ENCODE measurements at places on chromosomes 2 and 18. TPM values are rescaled to one million over a fixed set of nuclear protein-coding genes. Genes with fewer than 3 reads are reported as not detected.

The CYB5A gene
- total RNA-seq: 4.4 TPM

The HES6 gene
- 1.5 TPM for total RNA-seq

The TRPM8 gene
- total RNA-seq: not detected

The INHA gene
- not detected for total RNA-seq

The KIAA2012 gene
- not detected for total RNA-seq

The C1QL2 gene
- total RNA-seq: not detected

The CDC42EP3 gene
- total RNA-seq: 27.4 TPM

The ANKRD62 gene
- not detected for total RNA-seq

The CNTNAP5 gene
- total RNA-seq: not detected

The FZD7 gene
- 0.73 TPM for total RNA-seq

The IL1A gene
- not detected for total RNA-seq

The CREG2 gene
- total RNA-seq: not detected

The FAM228B gene
- 17.6 TPM for total RNA-seq

The TANC1 gene
- 0.24 TPM for total RNA-seq

The GRB14 gene
- total RNA-seq: not detected

The OSBPL1A gene
- total RNA-seq: 1.6 TPM

The C2orf66 gene
- total RNA-seq: not detected

The PTPRN gene
- 0.46 TPM for total RNA-seq

The DYNAP gene
- total RNA-seq: not detected

The GRP gene
- not detected for total RNA-seq

The UGT1A6 gene
- total RNA-seq: not detected

The PRSS56 gene
- not detected for total RNA-seq

The MARCO gene
- not detected for total RNA-seq

The POTEI gene
- total RNA-seq: not detected

The LDLRAD4 gene
- total RNA-seq: 31.0 TPM

The TUBA4B gene
- total RNA-seq: not detected

The DNAJC5G gene
- total RNA-seq: not detected

The OR6B2 gene
- not detected for total RNA-seq

The GNLY gene
- 90.8 TPM for total RNA-seq

The ARHGAP15 gene
- total RNA-seq: 115 TPM

The AGXT gene
- not detected for total RNA-seq

The IL18R1 gene
- total RNA-seq: 7.7 TPM

The CCDC68 gene
- not detected for total RNA-seq

The DPP4 gene
- 13.5 TPM for total RNA-seq

The IL1R1 gene
- 0.08 TPM for total RNA-seq

The KLHL41 gene
- total RNA-seq: not detected

The CCBE1 gene
- not detected for total RNA-seq

The CGREF1 gene
- not detected for total RNA-seq

The SCTR gene
- not detected for total RNA-seq

The LCT gene
- total RNA-seq: 0.06 TPM

The GPR17 gene
- total RNA-seq: not detected

Data from CD8-positive, alpha-beta T cell (primary cell).